Renal cortex interstitium (tissue), 15 donors: ENCODE measurements at places on chromosomes 7 and 10. TPM values are rescaled to one million over a fixed set of nuclear protein-coding genes. Genes with fewer than 3 reads are reported as not detected.

- no peak for DNase-seq
Measured at GRCh38 chr7:117808341-117808757, 64.9 kb downstream of the CTTNBP2 start.

FAM25G gene
- not detected for polyA plus RNA-seq

CLDN4 gene
- polyA plus RNA-seq: 83.9 TPM

GRCh38 chr10:6579904-6580278 lies at the start of gene PRKCQ:
PRKCQ (minus strand) TSS chr10:6580276; CDS start chr10:6515135, 65,141 bp downstream.
- DNase-seq: peak; percentile 39

- no peak for DNase-seq
Measured at GRCh38 chr7:23106823-23107663, 1.5 kb downstream of the KLHL7 start.

DNA sequence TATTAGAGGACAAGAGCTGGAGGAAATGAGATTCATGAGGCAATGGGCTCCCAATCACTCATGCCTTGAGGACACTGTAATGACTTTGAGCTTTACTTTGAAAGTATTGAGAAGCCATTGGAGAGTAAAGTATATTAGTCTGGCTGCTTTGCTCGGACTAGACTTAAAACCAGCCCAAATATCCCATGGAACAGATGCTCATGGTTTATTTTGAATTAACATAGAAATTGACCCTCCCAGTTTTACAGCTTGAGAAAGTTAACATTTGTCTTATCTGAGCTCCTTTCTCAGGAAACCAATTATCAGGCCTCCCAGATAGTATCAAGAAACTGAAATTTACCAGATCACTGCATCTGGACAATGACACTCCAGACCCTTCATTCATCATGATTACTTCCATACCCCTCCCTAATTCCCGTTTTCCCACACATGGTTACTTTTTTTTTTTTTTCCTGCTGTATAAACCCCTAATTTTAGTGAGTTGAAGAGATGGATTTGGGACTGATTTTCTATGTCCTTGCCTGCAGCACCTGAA lies 270.8 kb upstream of the SMIM30 start:
- DNase-seq: no peak

- DNase-seq: no peak
Measured at GRCh38 chr7:124101173-124101768, 68.4 kb upstream of the TMEM229A start.

DNA sequence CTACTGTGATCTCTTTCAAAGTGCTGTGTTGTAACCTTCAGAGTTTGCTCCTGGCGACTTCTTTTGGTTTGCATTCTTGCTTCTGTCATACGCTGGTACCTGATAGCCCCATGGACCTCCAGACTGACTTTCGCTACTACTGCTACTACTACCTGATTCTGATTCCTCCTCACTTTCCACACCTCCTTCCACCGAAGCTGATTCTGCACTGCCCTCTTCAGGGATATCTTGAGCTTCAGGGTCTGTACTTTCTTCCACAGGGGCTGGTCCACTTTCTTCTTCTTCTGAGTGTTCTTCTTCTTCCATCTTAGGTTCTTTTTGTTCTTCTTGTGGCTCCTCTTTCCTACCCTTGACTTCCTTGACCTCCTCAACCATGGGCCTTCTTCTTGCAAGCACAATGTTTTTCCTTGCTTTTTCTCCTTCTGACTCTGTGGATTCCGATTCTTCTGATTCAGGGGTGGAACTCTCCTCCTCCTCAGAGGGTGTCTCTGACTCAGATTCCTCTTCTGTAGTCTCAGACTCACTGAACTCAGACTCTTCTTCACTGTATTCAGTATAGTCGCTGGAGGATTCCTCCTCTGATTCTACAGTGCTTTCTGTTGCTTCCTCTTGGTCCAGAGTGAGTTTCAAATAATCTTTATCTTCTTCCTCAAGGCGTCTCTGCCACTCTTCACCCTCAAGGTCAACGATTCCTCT lies 992.2 kb downstream of the PCDH15 start:
- no peak for DNase-seq

C1QL3 gene
- polyA plus RNA-seq: 0.74 TPM

DNA sequence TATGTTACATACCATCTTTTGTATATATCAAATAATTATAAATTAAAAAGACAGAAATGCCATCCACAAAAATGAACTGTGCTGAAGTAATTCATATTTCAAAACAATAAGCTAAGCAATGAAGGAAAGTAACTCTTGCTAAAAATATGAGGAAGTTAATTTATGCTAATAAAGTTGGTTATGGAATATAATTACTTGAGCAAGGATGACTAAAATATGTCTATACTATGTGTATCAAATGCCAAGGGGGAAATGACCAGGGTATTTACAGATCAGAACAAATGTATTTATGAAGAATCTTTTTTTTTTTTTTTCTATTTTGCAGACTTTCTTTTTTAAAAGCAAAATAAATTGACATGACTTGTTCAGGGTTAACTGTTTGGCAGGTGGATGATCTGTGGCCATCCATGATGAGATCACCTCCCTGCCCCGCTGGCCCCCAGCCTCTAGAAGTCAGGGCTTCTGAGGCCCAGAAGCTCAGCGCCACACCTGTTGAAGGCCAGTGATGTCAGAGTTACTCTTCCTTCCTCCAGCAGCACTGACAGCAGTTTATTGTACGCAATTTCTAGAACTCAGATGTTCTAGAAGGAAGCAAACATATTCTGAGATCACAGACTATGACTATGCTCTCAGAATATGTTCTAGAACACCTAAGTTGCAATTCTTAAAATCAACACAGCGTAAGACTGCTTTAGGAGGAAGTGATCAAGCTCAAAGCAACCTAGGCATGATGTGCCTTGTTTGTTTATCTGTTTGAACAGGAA lies 196.1 kb upstream of the KLF14 start:
- DNase-seq: no peak

ZNF488 gene
- polyA plus RNA-seq: 5.2 TPM

DNA sequence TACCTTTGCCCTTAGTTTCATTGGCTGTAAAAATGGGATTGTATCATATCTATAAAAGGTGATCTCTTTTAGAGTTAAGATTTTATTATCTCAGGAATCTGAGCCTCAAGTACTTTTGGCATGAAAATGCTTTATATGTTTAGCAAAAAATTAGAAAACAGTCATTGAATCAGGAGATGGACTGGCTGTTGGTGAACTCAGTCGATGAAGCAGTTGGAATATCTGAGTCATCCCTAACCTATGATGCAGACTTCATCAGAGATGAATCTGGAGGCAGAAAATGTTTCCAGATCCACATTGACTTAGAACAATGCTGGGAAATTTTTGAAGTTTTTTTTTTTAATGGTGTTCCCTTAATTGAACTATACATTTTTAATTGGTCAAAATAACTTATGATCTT lies 228.5 kb downstream of the SLC25A13 start:
- no peak for DNase-seq

HMX2 gene
- 1.5 TPM for polyA plus RNA-seq

HOXA1 gene
- polyA plus RNA-seq: 3.4 TPM

ATRNL1 gene
- 27.2 TPM for polyA plus RNA-seq

- no peak for DNase-seq
Measured at GRCh38 chr7:150862356-150862755, 10.0 kb downstream of the AOC1 start.

TYW1B gene
- 6.8 TPM for polyA plus RNA-seq

DNA sequence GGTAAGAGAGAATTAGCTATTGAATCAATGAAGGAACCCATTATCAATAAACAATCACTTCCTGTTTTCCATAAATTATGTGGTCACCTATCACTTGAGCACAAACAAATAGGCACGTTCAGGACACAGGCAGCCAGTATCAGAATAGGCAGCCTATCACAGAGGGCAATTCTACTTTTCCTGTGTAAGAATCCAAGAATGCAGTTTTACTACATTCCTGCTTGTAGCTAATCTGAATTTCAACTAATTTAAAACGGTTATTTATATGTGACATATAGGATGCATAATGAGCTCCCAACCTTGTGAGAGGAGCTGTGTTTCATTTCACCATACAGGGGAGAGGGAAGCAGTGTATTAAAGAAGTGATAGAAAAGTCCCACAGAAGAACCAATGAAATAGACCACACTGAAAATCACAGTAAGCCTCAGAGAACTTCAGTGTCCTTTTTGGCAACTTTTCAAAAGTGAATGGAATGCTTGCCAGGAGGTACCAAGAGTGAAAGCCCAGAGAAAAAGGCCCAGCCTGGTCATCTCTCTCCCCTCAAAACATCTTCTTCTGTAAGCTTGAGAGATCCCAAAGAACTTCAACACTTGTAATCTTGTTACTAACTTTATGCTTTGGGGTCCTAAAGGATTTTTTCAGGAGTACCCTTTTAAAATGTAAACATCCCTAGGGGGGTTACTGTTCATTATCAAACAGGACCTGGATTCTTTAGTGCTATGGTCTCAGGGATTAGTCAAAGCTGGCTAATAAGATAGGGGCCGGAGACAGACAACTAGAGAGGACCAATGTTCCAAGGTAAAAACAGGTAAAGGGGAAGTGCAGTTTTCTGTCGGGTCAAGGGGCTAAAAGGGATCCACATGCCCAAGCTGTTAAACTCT lies 1.3 kb downstream of the IMMP2L start:
- DNase-seq: no peak

DNA sequence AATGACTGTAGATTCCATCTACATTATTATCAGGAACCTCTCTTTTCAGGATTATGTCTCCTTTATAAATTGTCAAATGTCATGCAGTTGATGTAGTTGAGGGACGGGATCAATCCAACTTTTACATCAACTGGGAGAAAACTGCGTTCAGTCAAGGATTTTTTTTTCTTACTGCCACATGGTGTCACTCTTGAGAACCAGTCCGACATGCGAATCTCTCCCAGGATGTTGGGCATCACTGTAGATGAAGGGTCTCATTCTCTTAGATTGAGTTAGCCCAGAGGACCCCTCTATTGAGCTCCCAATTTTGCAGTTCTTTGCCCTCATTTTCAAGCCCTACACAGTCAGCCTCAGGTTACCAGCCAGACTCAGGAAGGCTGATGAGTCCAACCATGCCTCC lies 120.3 kb upstream of the PTPRZ1 start:
- DNase-seq: no peak

GRCh38 chr7:1915956-1916600 lies 246.0 kb downstream of the ELFN1 start:
- no peak for DNase-seq

GRCh38 chr7:135320268-135320667 lies 86.6 kb downstream of the STRA8 start:
- DNase-seq: no peak

- no peak for DNase-seq
Measured at GRCh38 chr7:27198871-27199801, 755 bp downstream of the HOXA13 start.

DNA sequence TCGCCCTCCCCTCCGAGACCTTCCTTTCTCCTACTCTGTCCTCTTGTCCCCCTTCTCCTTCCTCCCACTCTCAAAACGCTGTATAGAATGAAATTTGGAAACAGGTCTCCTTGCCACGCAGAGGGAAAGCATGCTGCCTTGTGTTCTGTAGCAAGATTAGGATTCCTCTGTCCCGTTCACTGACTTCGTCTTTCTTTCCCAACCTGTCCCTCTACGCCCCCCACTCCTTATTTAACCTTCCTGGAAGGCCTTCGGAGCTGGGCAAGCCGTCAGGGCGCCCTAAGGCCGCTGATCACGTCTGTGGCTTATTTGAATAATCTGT lies 1.3 kb downstream of the HOXA9 start:
- DNase-seq: no peak

PIK3AP1 gene
- polyA plus RNA-seq: 4.7 TPM

GRCh38 chr10:88322324-88323063 lies 260.6 kb downstream of the RNLS start:
- no peak for DNase-seq

DNA sequence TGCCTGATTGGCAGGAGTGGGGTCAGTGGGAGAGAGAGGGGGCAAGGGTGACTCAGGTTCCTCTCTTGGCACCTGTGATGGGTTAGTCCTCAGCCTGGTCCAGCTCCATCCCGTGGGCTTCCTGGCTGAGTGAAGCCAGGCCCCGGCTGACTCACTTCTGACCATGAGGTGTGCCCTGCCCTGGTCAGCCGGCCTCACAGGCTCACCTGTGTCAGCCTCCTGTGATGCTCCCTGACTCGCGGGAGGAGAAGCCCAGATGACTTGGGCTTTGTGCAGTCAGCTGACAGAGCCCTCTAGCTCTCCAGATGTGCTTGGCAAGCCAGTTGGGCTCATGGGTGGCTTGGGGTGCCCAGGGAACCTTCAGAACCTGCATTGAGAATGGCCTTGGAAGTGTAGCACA lies 16.0 kb upstream of the PPIF start:
- DNase-seq: no peak

EIF3B gene
- 174 TPM for polyA plus RNA-seq

- DNase-seq: no peak
Measured at GRCh38 chr10:107717046-107717445, 552.5 kb upstream of the SORCS1 start.

DNA sequence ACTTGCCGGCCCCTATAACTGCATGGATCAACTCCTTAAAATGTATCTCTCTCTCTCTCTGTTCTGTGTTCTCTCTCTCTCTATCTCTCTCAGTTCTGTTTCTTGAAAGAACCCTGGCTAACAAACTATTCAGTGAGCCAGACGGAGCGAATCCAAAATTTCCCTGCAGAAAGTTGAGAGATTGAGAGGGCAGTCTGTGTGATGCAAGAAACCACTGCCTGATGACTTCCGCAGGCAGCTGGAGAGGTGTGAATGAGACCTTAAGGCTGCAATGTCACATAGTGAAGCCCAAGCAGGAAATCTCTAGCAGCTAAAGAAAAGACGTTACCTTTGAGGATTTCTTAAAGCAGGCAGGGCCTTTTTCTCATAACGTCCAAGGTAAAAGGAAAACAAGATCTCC lies 17.3 kb downstream of the FAM107B start:
- DNase-seq: no peak

GRCh38 chr7:138895679-138896078 lies 85.5 kb downstream of the KIAA1549 start:
- DNase-seq: no peak

DNA sequence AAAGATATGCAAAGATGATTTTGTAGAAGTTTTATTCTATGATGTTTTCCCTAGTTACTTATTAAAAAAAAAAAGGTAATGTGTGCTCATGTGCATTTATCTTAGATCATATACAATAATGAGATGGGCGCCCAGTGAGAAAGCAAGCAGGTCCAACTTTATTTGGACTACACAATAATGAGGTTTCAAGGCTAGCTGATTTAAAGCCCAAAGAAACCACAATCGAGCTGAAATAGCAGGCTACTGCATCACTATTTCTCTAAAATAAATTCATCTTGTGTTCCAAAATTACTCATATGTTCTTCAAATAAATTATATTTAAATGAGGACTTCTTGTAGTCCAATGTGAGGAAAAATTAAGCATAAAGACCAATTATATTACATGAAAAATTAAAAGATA lies 110.1 kb downstream of the JMJD1C start:
- no peak for DNase-seq

OPN4 gene
- polyA plus RNA-seq: not detected

GSTO2 gene
- 27.7 TPM for polyA plus RNA-seq

CCL24 gene
- not detected for polyA plus RNA-seq

GRCh38 chr10:119131512-119132240 lies 27.8 kb downstream of the DENND10 start:
- DNase-seq: no peak

VDAC2 gene
- polyA plus RNA-seq: 238 TPM

- DNase-seq: no peak
Measured at GRCh38 chr10:2214092-2214491, 476.8 kb upstream of the ADARB2 start.

- DNase-seq: no peak
Measured at GRCh38 chr7:20407585-20408466, 77.1 kb downstream of the ITGB8 start.

GRCh38 chr10:130440494-130440893 lies 304.3 kb downstream of the GLRX3 start:
- DNase-seq: no peak

GRCh38 chr10:115164220-115164619 lies 71.1 kb downstream of the ATRNL1 start:
- DNase-seq: no peak

ANKRD1 gene
- 1.4 TPM for polyA plus RNA-seq

GRCh38 chr7:111043561-111043960 lies 47.4 kb upstream of the LRRN3 start:
- no peak for DNase-seq

FZD1 gene
- 57.8 TPM for polyA plus RNA-seq
